ENCODE measurements at places on chromosomes 5 and 9.

DNA sequence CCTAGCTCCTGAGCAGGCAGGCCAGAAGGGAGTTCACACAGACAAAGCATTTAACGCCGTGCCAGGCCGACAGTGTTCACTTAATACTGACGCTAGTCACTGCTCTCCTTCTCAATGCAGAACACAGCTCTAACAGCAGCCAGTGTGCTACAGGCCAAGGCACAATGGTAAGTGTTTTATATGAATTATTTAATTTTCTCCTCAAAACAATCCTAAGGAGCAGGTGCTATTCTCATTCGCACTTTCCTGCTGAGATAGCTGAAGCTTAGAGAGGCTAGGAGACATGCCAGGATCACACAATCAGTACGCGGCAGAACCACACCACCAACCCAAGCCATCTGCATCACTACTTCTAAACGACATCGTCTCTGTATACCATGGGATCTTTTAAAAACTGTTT lies 170.7 kb downstream of the SPOCK1 start:
- no peak for DNase-seq

DNA sequence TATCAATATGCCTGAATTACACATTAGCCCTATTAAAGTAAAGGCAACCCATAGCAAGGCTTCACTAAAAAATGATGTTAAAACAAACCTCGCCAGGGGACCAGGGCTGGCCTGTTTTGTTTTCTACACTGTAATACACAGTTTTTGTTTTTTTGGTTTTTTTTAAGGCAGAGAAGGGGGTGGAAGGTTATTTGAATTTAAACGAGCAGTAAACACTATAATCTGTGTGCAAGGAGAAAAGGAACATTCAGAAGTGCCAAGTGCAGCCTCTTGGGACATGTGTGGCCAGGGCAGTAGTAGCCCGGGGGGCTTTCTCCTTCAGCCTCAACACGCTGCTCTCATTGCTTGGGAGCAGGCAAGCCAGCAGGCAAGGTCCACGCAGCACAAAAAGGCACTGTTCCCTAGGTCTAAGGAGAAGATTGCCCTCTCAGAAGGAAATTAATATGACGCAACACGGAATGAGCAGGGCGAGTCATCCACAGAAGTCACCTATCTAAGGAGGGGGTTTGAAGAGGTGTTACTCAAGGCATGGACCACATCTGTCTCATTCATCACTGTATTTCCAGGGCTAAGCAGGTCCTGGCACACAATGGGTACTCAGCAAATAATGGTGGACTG lies 16.2 kb downstream of the SIL1 start:
- DNase-seq: no peak

DNA sequence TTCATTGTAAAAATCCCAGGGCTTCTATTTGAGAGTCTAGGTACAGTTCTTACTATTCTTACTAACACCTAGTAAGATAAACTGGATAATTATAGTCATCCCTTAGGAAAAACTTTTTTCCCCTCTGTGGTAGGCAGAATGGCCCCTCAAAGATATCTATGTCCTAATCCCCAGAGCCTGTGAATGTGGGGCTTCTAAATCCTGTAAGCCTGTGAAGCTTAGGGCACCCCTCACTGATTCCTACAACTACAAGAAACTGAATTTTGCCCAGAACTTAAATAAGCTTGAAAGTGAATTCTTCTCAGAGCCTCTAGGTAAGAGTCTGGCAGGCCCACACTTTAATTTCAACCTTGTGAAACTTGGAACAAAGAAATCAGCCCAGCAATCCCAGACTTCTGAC lies 130.1 kb upstream of the ACOT12 start:
- DNase-seq: no peak

DNA sequence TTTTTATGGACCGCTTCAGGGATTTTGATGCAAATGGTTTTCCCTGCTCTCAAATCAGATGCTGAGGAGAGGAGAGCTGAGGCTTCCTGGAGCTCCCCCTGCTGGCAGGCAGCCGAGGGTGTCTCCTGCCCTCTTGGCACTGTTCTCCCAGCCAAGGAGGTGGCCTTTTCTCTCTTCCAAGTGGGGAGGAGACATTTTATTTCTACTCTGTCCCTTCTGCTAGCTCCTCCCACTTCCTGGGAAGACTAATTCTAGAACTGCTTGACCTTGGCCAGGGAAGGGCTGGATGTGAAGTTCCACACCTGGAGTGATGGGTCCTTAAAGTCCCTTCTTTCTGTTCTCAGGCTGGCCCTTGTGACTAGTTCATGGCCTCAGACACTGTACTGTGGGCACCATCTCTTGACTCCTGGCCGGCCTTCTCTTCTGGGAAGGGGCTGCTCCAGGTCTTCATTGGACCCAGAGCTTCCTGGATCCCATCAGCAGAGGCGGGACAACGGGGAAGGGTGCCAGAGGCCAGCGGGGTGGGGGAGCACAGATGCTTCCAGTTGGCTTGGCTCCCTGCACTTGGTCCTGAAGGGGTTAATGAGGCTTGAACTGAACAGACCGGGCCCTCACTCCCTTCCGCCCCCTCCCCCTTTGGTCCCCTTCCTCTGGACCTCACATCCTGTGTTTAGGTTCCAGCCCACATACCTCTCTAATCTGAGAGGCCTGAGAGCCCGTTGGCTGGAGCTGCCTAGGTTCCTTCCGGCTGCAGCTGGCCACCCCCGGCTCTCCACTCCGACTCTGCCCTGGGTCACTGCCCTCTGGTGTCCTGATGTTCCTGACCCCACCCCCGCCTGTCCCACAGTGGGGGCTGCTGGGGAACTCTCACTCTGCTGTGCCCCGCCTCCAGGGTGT lies 32.1 kb downstream of the PTPA start:
- peak; percentile 92 for DNase-seq

DNA sequence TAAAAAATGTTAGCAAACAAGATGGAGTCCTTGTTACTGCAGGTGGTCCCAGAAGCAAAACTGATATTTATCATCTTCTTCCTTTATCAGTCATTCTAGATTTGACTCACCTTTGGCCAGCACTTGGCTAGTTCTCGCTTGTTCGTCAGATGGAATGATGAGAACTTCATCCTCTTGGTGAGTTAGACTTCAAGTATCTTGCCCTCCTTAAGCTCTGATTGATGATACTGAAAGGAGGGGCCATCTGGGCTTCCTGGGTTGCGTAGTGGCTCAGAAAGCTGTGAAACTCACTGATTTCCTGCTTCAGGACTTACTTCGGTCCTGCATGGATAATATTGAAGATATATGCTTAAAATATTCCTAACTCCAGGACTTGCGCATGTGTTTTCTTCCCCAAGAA lies 1248.2 kb upstream of the CDH9 start:
- DNase-seq: no peak

GRCh38 chr9:135750786-135751185 lies 48.8 kb downstream of the KCNT1 start:
- no peak for DNase-seq

- peak; percentile 22 for DNase-seq
These were observed 1.5 kb downstream of the CLTA start for GRCh38 chr9:36192196-36192595.

DNA sequence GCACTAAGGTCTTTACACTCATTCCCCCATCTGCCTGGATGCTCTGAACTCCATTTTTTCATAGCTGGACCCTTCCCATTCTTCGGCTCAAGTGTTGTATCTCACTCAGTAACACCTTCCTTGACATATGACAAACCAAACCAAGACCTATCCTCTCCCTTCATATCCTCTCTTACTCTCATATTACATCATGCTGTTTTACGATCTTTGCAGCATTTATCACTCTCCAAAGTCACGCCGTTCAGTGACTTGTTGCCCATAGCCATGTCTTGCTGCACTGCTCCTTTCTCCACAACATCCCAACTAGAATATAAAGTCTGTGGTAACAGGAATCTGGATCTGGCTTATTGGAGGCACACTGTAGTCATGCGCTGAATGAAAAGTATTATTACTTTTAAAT lies 923.6 kb upstream of the DMAC1 start:
- DNase-seq: no peak

GRCh38 chr5:103847060-103847459 lies 284.5 kb upstream of the NUDT12 start:
- DNase-seq: no peak

DNA sequence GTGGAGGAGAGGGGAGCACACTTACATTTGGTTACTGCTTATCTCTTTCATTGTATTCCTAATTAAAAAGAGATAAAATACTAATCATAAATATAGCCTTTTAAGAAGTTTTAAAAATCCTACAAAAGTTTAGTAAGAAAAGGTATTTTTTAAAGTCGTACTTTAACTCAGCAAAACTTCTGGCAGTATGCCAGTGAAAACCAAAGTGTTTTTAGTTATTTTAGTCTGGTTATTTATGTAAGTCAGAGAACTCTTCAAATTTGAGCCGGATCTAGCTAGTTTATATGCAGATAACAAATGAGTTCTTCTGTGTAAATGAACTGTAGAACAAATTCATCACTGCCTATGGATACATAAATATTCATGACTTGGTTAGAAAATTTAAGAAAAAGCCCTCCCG lies 36.5 kb upstream of the ANKDD1B start:
- peak; percentile 29 for DNase-seq

Data from tongue (tissue), 3 donors.